ENCODE measurements at places on chromosomes 5 and 9. TPM values are rescaled to one million over a fixed set of nuclear protein-coding genes. Genes with fewer than 3 reads are reported as not detected.

DNA sequence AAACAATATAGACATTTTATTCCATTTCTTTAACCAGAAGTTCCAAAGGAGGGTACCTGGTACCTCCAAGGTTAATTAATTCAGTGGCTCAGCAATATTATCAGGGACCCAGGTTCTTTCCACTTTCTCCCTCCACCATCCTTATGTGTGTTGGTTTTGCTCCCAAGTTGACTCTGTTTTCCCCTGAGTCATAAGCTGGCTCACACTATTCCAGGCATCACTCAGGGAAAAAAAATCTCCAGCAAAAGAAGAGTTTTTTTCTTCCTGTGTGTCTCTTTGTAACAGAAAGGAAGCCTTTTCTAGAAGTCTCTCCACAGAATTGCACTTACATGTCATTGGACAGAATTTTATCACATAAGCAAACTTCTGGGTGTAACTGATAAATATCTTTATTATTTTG, 31.2 kb upstream of the GALNT10 start:
- H3K36me3 ChIP-seq: no peaks in the 10 kb centered on the region
- DNase-seq: no peak
- no peak overlapping the region for H3K27ac ChIP-seq
- no peak overlapping the region for H3K4me3 ChIP-seq

- H3K36me3 ChIP-seq: no peaks in the 10 kb centered on the region
- H3K4me3 ChIP-seq: no peak overlapping the region
- H3K27ac ChIP-seq: no peak overlapping the region
- H3K27me3 ChIP-seq: no peaks in the 10 kb centered on the region
- no peaks in the 10 kb centered on the region for H3K4me1 ChIP-seq
- DNase-seq: peak; percentile 50
Observed at GRCh38 chr5:33362915-33363314, 77.8 kb upstream of the TARS1 start.

DNA sequence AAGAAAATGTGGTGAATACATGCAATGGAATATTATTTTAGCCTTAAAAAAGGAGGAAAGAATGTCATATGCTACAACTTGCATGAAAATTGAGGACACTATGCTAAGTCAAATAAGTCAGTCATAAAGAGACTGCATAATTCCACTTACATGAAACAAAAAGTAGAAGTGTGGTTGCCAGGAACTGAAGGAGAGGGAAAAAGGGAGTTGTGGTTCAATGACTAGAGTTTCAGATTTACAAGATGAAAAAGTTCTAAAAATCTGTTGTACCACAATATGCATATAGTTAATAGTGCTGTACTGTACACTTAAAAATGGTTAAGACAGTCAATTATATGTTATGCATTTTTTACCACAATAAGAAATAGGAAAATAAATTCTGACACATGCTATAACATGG, 95.4 kb downstream of the SLC44A1 start:
- peaks cover 10% of the 10 kb centered on the region for H3K36me3 ChIP-seq
- no peak overlapping the region for H3K4me3 ChIP-seq
- H3K27me3 ChIP-seq: no peaks in the 10 kb centered on the region
- H3K4me1 ChIP-seq: no peaks in the 10 kb centered on the region
- no peak for DNase-seq

DNA sequence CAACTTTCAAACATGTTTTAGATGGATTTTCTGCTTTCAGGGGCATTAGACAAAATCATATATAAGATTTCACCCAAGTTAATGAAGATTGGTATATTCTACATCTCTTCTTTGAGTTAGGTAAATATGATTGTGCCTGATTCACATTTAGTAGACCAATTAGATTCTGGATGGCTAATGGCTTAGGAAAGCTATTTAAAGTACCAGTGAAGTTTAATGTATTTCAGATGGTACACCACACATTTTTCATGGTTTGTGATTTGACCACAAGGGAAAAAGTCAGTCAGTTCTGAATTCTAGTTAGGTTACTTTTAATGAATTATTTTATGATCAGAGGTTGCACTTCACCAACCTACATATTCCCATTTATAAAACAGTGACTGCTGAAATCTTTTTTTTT, 409.7 kb downstream of the ADGRV1 start:
- no peaks in the 10 kb centered on the region for H3K27me3 ChIP-seq
- no peak overlapping the region for H3K27ac ChIP-seq
- DNase-seq: no peak
- no peak overlapping the region for H3K4me3 ChIP-seq

The CXCL14 gene
- total RNA-seq: 1.6 TPM

DNA sequence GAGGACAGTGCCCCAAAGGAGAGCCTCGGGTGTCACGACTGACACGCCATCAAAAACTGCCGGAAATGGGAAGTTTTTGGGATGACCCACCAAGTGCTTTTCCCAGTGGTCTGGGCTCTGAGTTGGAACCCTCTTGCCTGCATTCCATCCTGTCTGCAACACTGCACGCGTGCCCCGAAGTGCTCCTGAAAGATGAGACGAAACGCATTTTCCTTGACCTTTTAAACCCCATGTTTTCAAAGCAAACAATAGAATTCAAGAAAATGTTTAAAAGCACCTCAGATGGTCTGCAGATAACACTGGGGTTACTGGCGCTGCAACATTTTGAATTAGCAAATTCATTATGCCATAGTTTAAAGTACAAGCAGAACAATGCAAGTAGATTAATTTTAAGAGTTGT, 92.9 kb downstream of the ANKRD18A start:
- H3K36me3 ChIP-seq: no peaks in the 10 kb centered on the region
- no peaks in the 10 kb centered on the region for H3K27me3 ChIP-seq
- no peak overlapping the region for H3K27ac ChIP-seq
- no peaks in the 10 kb centered on the region for H3K4me1 ChIP-seq

All from lung (tissue), 17 donors.